BE2C (cell line): ENCODE measurements at places on chromosomes 7 and 10.

DNA sequence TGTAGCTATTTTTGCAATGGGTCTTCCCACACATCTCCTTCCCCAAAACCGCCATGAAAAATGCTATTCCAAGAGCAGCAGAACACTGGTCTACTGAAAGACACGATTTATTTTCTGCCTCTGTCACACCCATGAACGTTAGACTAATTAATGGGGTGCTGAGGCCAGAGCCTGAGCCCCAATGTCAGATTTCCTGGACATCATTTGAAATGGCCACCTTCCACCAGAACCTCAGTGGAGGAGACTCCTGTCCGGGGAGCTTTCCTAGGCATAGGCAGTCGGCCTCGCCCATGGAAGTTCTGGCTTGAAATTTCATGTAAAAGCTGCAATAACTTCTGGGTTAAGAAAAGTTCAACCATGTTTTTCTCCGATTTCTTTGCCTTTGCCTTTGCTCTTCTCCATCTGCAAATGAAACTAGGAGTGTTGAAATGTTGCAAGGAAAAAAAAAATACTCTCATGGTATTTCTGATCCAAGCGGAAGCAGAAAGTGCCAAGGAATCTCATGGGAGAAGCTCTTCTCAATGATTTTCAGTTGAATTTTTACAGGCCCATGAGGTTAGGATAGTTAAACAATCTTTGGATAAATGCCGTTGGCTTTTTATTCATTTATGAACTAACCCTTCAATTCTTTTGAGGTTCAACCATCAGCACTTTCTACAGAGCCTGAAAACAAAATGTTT, 570.8 kb upstream of the MGMT start:
- no peak for DNase-seq

DNA sequence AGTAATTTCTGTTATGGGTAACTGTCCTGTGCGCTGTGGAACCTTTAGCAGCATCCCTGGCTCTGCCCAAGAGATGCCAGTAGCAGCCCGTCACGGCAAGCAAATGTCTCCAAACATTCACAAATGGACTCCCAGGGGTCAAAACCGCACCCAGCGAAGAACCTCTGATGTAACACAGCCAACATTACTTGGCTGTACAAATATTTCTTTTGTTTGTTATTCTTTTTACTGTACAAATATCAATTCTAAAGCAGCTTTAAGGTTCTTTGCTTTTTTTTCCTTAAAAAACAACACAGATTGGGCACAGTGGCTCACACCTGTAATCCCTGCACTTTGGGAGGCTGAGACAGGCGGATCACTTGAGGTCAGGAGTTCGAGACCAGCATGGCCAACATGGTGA, 182.5 kb downstream of the KMT2E start:
- no peak for DNase-seq

DNA sequence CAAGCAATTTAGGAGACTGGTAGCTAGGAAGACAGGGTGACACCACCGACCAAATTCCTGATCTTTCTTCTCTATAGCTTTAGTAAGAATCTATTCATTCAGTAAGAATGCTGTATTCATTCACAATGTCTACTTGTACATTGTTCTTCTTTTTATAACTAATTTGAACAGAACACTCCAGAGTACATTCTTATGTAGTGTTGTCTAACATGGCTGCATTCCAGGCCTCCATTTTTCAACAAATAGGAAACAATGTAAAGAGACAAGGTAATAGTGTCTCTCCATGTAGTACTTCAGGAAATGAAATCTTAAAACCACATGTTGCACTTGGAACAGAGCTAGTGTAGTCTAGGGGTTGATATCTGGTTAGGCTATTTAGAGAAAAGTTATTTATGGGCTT, 1.8 kb downstream of the VCL start:
- DNase-seq = no peak

- no peak for DNase-seq
Measured at GRCh38 chr7:151679071-151679708, 159.5 kb upstream of the RHEB start.
